NCI-H69 (cell line): ENCODE measurements at places on chromosomes 6 and 20.

DNA sequence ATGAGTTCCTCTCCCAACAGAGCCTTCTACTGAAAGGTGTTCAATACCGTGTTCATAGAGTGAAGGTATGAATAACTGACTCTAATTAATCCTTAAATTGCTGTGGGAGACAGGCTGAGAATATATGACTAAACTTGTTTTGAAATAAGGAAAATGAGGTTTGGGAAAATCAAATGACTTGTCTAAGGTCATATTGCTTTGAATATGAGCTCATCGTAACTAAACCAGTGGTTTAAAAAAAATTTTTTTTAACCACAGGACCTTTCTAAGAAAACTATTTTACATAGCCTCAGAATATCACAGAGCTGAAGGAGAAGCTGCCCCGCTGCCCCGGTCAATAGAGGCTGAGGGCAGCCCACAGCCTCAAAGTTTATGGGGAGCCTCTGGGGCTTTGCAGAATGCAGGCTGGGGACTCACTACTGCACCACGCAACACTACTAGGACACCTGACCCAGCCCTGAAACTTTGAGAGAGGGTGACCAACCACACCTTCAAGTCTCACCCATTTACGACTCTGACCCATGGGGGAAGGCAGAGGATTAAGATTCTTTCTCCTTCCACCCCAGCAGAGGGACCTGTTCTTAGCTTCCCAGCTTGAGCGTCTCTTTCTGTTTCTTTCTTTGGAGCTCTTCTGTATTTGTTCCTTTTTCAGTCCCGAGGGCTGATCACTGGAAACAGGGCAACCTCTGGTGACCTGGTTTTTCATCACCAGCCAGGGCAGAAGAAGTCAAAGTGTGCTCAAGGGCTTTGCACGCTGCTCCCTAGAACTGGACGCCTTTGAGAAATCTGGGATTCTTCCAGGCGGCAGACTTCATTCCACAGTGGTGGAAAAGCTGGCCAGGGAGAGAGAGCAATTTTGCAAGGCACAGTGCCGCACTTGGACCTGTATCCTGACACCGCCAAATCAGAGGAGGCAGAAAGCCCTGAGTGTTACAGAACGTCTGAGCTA, 220.2 kb downstream of the ATXN1 start:
- DNase-seq, result no peak

- no peak for DNase-seq
Measured at GRCh38 chr6:89284963-89285735, 29.9 kb downstream of the GABRR2 start.

DNA sequence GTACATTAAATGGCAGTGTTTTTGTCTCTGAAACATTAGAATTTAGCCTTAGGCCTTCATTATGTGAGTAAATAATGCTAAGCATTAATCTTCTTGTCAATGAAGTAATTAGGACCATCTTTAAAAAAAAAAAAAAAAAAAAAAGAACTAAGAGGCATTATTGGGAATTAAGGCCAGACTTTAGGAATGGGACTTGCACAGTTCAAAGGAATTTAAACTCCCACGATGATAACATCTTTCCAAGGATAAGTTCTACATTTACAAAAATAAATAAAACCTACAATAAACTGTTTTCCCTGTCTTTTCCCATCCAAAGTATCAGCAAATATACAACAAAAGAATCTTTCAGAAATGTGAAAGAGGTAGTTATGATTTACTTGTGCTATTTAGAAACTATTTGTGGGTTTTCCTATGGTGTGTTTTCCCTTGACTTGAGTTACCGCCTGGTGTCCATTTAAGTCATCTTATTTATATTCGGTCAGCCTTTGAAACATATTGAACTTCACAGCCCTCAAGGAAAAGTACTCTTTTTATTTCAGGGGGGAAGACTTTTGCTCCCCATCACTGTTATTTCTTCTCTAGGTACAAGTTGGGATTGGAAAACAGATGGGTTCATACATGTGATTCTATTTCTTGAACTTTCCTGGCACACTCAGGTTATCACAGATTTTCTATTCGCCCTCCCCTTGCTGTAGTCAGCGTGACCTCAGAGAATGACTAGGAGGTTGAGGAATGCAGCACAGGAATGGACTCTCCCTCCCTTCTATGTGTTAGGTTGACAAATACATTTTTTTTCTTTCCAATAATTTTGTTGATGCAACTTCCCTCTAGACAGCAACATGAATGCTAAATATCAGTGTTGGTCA, 13.6 kb downstream of the STMND1 start:
- DNase-seq, result peak; percentile 32

- peak; percentile 96 for DNase-seq
Measured at GRCh38 chr6:24125980-24126379, at the start of gene NRSN1. TSS of gene NRSN1 (plus strand) at chr6:24126215. CDS start at chr6:24134328, 8,113 bp downstream.

- DNase-seq, result no peak
Measured at GRCh38 chr20:37354210-37355195, 8.6 kb downstream of the SRC start.

- peak; percentile 62 for DNase-seq
Measured at GRCh38 chr20:460707-461106, 1.6 kb downstream of the TBC1D20 start.

DNA sequence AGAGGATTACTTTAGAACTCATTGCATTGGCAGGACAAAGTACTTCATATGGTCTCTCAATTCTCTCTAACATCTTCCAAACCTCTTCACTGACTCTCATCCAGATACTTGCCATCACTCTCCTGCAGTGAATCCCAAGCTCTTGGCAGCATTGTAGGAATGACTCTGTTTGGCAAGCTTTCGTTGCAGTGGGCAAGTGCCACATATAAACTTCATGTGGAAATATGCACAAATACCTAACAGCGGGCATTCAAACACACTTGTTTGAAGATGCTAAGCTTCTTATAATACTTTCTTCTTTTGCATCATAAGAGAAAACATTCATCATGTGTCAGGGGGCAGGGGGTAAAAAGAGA, 86.2 kb upstream of the F13A1 start:
- DNase-seq, result no peak

- no peak for DNase-seq
Measured at GRCh38 chr6:16295060-16295459, 56.7 kb downstream of the GMPR start.

- DNase-seq, result no peak
Measured at GRCh38 chr6:25138233-25138933, 140.8 kb upstream of the CARMIL1 start.

- DNase-seq, result no peak
Measured at GRCh38 chr6:130787726-130788500, 39.3 kb upstream of the SMLR1 start.

GRCh38 chr6:98777762-98778161, 56.6 kb upstream of the POU3F2 start:
- DNase-seq, result no peak

DNA sequence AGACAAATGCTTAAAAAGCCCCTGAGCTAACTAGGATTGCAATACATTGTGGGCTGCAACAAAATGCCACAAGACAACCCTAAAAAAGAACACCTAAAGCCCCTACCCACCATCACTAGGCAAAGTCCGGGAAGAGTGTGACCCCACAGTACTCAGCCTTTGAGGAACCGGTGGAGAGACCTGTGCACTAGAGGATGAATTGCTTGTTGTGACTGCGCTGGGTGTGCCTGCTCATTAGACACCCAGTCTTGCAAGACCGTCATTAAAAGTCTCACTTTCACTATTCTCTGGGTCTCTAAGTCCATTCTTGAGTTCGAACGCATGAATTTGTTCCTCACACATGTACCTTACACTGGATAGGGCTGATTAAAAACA, 88.7 kb downstream of the JPH2 start:
- no peak for DNase-seq

DNA sequence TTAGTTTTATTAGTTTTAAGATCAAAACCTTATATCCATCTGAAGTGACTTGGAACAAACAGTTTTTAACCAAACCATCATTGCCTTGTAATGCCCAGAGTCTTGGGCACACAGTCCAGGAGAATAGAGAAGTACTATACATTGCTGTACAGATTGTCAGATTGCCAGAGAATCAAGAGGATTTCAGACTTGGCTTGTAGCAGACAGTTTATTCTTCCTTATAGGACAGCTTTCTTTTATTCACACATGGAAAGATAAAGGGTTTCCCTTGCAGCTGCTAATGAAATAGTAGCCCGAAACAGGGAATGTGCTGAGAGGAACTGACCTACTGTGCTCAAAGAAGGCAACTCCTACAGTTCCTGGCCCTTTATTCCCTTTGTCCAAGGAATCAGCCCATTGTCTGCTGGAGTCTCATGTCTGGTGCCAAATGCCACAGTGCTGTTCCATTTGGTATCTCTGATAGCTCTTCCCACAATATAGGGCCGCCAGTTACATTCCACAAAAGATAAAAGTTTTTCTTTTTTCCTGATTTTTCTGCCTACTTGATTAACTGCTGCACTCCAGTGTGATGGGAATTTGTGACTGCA, 30.6 kb downstream of the DCBLD1 start:
- no peak for DNase-seq

DNA sequence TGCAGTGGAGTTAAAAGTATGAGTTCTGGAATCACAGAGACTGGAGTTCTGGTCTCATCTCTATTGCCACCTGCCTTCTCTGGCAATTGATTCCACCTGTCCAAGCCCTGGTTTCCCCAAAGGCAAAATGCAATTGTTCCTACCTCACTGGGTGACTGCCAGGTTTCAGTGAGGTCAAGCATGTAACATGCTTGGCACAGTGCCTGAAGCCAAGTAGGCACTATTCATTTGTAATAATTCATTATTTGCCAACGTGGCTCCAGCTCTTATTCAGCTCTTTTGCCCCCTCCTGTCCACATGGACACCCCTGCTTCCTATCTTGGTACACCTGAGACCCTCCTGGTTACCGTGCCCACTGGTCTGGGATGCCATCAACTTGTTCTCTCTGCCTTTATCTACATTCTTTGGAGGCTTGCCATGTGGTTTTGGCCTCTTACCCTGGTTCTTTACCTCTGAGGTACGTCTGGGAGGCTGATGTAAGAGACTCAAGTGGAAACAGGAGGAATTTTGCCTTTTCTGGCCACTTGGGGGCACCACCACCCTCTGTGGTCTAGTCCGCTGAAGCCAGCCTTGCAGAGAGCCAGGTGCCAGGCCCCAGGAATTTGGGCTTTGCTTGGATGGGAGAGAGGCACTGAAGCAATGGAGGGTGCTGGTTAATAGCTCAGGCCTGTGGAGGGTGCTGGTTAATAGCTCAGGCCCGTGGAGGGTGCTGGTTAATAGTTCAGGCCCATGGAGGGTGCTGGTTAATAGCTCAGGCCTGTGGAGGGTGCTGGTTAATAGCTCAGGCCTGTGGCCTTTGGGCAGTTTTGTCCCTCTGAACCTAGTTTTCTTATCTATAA, 1.7 kb downstream of the KCNK15 start:
- DNase-seq, result peak; percentile 94

GRCh38 chr6:7727946-7728854, 2.3 kb downstream of the BMP6 start:
- DNase-seq, result peak; percentile 77

- DNase-seq, result no peak
Measured at GRCh38 chr20:38543014-38543906, 37.7 kb upstream of the ADIG start.

- peak; percentile 99 for DNase-seq
Measured at GRCh38 chr6:20706238-20706938, 172.1 kb downstream of the CDKAL1 start.

DNA sequence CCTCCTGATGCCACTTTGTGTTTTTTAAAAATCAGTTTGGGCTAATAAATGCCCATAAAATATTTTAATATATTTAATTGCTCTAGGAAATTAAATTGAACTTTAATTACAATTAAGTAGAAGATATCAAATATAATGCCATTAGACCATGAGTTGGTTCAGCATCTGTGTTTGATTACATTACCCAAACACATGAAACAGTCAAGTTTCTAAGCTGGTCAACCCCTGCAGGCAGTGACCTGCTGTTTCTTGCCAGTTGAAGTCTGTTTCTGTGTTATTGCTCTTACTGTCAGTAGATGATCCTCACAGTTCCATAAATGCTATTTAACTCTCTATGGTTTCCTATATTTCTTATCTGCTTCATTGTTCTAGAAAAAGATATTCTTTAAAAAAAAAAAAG, 9.7 kb upstream of the TENT5A start:
- DNase-seq, result no peak

- DNase-seq, result no peak
Measured at GRCh38 chr20:53995949-53996348, 74.4 kb downstream of the BCAS1 start.

DNA sequence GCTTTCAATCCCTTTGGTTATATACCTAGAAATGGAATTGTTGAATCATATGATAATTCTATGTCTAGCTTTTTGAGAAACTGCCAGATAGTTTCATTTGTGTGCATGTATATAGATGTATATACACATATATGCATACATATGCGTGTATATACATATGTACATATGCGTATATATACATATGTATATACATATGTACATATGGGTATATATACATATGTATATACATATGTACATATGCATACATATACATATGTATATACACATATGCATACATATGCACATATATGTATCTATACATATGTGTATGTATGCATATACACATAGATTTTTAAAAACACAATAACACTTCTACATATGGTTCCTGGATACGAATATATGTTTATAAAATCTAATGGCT, 8.4 kb downstream of the SF3B5 start:
- DNase-seq, result no peak

GRCh38 chr6:2855061-2855519, 13.4 kb upstream of the SERPINB1 start:
- DNase-seq, result no peak

DNA sequence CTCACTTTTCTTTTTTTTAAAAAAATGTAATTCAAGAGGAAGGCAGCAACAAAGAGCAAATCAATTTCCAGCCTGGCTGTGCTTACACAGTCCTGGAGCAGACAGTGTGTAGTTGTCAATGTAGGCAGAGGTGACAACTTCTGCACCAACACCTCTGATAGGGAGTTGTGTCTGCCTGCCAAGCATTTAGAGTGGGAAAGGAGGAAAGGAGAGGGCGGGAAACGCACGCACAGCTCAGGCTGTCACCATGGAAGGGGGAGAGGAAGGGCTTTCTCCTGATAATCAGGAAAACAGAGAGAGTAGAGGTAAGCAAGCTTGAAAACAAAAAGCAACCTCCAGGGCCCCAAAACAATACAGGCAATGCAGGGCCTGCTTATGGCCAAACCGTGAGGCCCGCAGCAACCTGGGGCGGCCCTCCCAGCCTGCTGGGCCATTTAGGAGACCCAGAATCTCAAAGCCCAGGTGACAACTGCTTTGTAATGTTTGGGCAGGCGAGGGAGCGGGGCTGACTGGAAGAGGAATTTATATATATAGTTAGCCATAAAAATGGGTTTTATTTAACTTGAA, 41.5 kb upstream of the GFOD1 start:
- DNase-seq, result peak; percentile 36

DNA sequence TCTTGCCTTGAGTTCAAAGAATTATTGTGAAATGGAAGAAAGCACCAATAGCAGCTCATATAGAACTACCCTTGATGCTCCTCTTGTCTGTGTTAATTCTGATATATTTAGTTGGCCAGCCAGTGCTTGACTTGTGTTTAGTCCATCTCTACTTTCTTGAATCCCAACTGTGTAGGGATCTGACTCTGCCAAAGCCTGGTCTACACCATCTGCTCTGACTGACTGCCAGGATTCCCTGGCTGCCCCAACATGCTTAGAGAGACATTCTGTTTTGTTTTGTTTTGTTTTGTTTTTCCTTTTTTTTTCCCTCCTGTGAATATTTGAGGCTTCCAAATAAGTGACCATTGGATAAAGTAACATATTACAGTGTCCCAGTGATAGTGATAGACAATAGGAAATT, 953.7 kb upstream of the MANEA start:
- peak; percentile 9 for DNase-seq

- DNase-seq, result peak; percentile 11
Measured at GRCh38 chr6:109760208-109760607, 69.1 kb downstream of the FIG4 start.
